ENCODE measurements at places on chromosomes 3 and 15.

- no peak for DNase-seq
These were observed 183.5 kb downstream of the TBL1XR1 start for GRCh38 chr3:177013681-177014280.

DNA sequence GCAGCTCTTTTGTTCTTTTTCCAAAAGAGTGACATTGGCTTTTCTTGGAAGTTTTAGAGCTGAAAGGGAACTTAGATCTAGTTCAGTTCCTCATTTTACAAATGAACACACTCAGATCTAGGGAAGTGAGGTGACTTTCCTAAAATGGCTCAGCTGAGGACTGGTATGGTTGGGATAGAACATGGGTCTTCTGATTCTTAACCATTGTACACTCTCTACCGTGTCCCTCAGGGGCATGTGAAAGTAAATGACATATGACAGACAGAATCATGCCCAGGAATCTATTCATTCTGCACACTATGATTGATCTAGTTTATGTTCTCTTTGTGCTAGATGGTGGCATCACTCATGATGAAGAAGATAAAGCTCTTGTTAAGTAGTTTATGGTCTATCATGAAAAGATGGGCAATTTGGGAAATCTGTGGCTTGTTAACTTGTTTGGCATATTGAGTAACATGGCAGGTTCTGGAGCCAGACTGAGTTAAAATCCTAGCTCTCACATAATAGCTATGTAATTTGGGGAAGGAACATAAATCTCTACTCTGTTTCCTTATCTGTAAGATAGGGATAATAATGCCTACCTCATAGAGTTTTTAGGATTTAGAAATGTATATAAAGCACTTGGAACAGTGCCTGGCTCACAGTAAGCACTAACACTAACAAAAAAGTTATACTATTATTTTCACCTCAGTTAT is 30.9 kb downstream of the UBE2E1 start:
- DNase-seq = no peak

DNA sequence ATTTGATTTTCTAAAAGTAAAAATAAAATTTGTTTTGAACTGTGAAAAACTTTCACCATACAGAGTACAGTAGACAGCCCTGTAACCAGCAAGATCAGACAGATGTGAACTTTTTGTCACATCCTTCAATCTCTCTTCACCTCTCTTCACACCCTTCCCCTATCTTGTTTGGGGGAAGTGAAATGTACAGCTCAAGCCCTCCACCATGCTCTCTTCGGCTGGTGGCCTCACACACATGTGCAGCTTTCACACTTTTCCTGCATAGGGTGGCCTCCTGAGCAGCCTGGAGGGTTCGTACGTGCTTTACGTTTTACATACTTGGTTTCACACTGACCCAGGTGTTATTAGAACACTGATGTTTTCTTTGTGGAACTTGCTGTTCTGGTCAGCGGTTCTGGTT is 86.4 kb downstream of the DNAJB8 start:
- DNase-seq = no peak

- no peak for DNase-seq
These were observed 110.7 kb downstream of the EEFSEC start for GRCh38 chr3:128263946-128264345.

- DNase-seq = no peak
These were observed 282.5 kb upstream of the EPHA3 start for GRCh38 chr3:88824666-88825564.

DNA sequence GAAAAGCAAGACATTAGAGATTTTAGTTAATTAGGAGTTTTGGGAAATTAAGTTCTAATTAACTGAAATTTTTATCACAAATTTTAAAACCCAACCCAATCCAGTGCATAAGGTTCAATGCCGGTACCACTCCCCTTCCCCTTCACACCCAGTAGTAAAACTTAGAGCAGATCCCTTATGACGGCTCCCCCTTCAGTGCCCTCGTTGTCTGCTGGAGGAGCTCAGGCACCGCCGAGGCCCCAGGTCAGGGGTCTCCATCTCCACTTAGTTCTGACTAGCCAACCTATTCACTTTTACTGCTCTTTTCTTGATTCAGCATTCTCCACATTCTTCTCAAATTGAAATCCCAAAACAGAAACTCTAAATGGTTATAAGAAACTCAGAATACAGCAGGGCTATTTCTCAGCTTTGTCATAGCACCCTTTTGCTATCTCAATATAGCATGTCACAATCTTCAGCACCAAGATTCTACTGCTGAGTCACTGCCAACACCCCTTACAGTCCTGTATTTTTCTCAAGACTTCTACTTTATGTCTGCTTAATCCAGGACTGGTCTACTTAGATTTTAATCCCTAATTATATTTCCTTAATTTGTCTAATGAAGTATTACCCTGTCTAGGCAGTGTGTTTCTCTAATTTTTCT is 39.8 kb downstream of the TUBGCP4 start:
- DNase-seq = no peak

GRCh38 chr3:99753268-99753975 is 64.2 kb upstream of the CMSS1 start:
- DNase-seq = peak; percentile 16
